ENCODE measurements at places on chromosomes 16 and 17.

GRCh38 chr16:49682577-49683165 lies 173.2 kb downstream of the ZNF423 start:
- no peak for DNase-seq

- peak; percentile 31 for DNase-seq
Observed at GRCh38 chr17:77127735-77128361, 12.9 kb upstream of the SEC14L1 start.

DNA sequence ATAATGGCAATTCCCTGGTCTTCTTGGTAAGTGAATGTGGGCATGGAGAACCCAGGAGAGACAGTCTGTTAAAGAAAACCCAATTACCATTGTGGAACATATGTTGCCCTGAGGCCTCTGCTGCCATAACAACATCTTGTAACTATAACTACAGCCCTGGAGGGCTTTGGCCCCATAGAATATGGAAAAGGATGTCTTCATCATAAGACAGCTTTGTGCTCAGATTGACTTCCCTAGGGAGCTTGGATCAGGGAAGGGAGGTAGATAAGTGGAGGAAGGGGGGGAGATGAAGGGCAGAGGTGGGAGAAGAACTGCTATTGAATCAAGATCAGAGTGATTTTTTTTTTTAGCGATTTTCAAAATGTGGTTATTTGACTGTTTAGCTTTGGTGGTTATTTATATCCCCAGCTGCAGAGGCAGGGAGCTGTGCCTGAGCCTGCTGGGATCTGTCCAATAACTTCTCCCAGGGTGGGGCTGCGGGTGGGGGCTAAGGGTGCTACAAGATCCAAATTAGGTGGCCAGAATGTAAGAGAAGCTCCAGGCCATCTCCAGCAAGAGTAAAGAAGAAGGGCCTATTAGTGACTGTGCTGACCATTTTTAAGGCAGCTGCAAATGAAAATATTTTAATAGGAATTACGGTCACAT lies 5.3 kb upstream of the KAT7 start:
- no peak for DNase-seq

DNA sequence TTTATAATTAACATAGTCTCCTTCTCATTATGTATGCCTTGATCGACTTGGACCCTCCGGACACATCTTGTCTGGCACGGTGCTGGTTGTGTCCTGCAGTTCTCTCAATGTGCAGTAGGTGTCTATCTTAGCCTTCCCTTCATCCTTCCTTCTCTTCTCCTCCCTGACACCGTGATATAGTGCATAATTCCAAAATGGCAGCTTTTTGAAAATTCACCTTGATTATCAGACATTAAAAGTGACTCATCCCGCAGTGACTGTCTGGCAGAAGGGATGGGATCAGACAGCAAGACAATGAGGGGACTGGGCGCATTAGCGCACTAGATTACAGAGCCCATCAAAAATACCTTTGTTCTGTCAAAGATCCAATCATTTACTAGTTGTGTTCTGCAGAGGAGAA lies 70.0 kb upstream of the PMFBP1 start:
- DNase-seq = no peak

- DNase-seq = no peak
Observed at GRCh38 chr16:1991135-1991551, 1.4 kb downstream of the SYNGR3 start.

DNA sequence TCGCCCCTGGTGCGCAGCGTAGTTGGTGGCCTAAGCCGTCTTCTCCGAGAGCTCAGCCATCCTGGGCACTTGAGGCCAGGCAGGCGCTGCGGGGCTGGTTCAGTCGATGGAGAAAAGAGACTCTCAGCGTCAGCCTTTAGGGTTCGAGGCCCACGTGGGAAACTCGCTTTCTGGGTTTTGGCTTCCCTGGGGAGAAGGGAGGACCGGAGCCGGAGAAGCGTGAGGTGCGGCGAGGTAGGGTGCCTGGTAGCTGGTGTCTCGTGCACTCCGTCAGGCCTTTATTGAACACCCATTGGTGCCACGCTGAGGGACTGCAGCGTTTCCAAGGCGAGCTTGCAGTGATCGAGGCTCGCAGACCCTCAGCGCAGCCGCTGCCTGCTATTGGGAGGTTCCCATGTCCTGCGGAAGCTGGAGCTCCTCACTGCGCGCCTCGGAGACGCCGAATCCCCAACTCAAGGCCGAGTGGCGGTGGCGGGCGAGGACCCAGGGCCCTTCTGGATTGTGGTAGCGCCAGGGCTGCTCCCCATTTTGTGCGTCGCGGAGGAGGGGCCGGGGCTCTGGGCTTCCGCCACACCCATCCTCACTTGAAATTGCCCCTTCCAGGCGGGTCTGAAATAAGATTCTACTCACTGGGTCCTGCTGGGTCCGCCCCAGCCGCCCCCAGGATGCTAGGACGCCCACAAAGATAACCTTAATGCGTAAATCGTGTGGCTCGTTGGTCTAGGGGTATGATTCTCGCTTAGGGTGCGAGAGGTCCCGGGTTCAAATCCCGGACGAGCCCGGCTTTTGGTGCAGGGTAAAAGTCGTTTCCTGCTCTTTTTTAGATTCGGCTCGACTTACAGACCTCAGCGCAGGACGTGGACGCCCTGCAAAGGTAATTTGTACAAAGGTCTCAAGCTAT lies 1.2 kb downstream of the OR1F1 start:
- no peak for DNase-seq

- DNase-seq = no peak
Observed at GRCh38 chr16:56093055-56093454, 98.2 kb upstream of the GNAO1 start.

DNA sequence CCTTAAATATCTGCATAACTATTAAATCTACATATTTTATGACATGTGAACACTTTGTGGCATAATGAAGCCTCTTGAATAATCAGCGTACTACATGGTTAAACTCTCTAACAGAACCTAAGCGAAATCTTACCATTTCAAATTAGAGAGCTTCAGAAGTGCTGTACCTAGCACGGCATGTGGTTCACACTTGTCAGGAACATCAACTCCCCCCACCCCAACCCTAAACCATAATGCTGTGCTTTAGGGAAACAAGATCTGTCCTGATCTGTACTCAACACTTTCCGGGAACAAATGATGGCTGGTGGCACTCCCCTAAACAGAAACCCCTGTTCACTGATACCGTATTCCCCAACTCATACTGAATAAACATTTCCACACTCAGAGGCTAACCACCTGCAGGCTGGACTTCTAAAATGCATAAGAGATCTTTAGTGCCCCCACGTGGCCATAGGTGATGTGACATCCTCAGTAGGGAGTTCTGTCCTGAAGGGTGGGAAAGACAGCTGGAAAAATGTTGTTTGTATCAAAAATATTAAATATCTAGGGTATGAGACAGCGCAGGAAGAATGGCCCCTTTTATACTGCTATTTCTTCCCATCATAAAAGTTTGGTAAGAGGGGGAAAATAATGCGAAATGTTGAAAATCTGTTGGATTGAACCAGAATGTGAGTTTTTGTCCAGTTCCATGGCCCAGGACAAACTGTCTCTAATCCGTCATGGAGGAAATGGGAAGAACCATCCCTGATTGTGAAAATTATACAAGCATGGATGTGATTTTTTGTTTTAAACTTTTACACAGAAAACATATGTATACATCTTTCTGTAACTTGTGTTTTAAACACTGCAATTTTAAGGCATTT lies 88.6 kb downstream of the USP31 start:
- DNase-seq = peak; percentile 23

GRCh38 chr17:350706-351448 lies 1.7 kb downstream of the RPH3AL start:
- DNase-seq = no peak

DNA sequence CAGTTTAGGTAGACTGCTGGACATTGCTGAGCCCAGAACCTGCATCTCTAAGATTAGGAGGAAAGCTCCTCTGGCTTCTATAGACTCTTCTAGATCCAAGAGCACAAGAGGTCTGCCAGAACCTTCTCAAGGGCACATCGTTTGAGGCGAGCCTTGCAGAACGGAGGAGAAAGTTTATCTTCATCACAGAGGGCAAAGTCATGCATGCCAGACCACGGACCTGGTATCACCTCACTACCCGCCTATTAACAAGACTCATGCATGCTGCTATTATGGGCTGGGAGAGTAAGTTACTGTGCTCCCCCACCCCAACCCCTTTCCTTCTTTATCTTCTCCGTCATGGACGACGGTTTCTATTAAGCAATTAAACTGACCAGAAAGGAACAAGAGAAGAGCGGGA lies 23.3 kb downstream of the MYH11 start:
- no peak for DNase-seq

Measured in activated CD4-positive, CD25-positive, alpha-beta regulatory T cell (primary cell).